ENCODE measurements at places on chromosomes 11 and 22.

GRCh38 chr22:43388420-43388851, 23.4 kb upstream of the MPPED1 start:
- DNase-seq: peak; percentile 38

DNA sequence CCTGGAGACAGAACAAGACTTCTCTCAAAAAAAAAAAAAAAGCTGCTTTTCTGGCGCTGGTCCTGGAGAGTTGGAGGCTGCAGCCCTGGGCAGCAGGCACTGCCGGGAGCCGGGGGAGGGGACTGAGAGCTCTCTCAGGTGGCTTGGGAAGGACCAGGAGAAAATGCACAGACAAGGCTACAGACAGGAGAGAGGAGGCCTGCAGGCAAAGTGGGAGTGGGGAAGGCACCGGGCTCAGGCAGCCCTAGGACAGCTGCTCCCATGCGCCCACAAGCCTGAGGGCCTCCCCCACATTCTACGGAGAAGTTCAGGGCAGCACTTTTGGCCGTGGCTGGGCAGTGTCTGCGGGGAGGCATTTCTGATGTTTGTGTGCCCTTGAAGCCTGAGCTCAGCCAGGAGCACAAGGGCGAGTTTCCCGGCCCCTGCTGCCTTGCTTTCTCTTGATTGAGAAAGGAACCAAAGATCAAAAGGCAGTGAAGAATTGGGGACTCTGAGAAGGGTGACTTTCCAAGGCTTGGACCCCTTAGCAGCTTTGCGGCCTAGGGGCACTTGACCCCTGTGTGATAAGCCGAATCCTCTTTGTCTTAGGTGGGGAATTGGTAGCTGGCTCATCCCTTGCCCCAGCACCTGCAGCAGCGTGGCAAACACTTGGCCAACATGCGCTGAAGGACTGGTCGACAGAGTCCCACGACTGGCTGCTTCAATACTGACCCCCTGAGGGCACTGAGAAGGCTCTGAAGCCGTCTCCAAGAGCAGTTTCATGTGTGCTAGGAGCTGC, 35.3 kb downstream of the PPM1F start:
- DNase-seq: no peak

GRCh38 chr22:41827671-41828070, 5.2 kb upstream of the SREBF2 start:
- no peak for DNase-seq

- no peak for DNase-seq
Measured at GRCh38 chr11:105092256-105093239, 47.0 kb downstream of the CARD18 start.

GRCh38 chr11:122103321-122103720, 12.7 kb downstream of the BLID start:
- no peak for DNase-seq

DNA sequence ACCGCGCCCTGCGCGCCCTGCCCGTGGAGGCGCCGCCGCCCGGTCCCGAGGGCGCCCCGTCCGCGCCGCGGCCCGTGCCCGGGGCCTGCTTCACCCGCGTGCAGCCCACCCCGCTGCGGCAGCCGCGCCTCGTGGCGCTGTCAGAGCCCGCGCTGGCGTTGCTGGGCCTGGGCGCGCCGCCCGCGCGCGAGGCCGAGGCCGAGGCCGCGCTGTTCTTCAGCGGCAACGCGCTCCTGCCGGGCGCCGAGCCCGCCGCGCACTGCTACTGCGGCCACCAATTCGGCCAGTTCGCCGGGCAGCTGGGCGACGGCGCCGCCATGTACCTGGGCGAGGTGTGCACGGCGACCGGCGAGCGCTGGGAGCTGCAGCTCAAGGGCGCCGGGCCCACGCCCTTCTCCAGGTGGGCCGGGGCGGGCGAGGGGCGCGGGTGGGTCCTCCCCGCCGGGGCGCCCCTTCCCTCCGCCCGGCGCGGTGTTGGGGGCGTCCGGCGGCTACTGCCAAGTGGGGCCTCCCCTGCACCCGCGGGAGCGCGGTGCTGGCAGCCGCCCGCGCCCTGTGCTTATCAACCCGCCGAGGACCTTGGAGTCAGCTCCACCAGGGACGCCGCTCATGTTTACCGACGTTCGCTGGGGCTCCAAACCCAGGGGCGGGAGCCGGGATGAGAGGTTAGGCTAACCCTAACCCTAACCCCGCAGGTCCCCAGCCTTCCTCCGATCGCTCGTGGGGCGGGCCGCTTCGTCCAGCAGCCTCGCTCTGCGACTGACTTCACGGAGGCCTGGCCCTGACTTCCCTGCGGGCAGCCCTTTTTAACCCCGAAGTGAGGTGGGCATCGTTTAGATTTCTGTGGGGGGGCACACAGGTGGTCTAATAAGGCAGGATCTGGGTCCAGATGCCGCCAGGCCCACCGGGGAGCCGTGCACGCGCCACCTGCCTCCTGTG, 649 bp downstream of the SELENOO start:
- DNase-seq: no peak

DNA sequence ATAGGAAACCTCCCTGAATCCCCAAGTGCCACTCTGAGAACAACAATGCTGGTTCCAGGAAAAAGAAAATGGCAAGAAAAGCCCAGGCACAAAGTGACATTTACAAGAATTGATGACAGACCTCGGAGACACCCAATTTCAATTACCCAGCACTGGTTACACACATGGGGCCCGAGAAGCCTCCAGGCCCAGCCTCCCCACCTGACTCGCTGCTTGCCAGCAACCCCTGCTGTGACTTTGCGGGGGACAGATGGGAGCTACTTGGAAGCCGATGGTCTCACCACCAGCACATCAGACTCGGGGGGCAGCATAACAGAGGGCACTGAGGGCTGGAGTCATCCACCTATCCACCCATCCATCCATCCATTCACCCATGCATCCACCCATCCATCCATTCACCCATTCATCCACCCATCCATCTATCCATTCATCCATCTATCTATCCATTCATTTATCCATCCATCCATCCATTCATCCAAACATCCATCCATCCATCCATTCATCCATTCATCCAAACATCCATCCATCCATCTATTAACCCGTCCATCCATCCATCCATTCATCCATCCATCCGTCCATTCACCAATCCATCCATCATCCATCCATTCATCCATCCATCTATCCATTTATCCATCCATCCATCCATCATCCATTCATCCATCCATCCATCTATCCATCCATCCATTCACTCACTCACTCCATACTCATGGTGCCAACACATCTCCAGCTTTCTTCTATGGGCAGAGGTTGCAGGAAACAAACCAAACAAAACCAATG, 567.6 kb downstream of the BRD1 start:
- DNase-seq: no peak

DNA sequence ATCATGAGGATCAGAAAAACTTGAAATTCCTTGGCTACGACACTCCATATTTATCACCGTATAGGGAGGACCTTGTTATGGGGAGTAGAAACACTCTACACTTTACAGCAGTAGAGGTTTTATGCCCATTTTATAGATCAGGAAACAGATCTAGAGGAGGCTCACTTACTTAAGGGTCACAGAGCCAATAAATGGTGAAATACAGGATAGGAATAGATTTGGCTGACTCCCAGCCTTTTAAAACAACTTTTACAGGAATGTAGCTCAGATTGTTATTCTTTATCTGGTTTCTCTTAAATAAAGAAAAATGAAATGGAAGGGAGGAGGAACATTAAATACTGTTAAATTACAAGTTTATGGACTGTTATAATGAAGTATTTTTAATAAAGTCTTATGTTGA, 14.8 kb downstream of the FBXO7 start:
- no peak for DNase-seq

- DNase-seq: no peak
Measured at GRCh38 chr11:76152741-76153570, 53.3 kb downstream of the WNT11 start.

DNA sequence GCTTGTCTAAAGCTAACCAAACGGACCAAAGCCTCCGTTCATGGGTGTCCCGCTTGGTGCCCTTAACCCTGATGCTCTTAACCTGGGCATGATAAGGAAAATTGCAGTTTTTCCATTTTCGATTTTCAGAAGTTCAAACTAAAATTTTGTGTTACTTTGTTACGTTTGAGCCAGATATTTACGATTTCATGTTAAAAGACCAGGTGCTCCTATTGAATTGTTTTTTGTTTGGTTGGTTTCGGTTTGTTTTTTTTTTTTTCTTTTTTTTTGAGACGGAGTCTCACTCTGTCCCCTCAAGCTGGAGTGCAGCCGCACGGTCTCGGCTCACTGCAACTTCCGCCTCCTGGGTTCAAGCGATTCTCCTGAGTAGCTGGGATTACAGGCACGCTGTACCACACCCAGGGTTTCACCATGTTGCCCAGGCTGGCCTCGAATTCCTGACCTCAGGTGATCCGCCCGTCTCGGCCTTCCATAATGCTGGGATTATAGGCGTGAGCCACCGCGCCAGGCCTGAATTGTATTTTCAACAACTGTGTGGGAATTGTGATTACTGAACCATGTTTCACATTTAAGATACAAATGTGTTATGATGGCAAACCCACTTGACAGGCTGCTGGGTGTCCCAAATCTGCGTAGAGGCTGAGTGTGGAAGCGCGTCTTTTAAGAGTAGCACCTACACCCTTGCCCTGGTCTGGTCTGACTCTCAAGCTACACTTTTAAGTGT, 864 bp upstream of the USP28 start:
- no peak for DNase-seq

DNA sequence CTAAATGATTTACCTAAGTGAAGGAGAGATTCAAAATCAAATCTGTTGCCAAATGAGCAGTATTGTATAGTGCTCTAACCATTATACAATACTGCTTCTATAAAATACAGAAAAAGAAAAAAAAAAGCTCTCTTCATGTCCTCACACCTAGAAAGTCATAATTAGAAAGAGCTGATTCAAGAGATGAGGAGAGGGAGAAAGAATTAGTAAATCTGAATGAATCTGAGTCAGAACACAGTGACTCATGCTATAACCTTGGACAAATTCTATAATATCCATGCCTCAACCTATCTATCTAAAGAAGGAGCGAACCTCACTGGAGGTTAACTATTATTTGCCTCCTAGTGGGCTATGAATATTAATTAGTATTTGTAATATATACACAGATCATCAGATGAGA, 29.4 kb downstream of the AMBRA1 start:
- DNase-seq: no peak

DNA sequence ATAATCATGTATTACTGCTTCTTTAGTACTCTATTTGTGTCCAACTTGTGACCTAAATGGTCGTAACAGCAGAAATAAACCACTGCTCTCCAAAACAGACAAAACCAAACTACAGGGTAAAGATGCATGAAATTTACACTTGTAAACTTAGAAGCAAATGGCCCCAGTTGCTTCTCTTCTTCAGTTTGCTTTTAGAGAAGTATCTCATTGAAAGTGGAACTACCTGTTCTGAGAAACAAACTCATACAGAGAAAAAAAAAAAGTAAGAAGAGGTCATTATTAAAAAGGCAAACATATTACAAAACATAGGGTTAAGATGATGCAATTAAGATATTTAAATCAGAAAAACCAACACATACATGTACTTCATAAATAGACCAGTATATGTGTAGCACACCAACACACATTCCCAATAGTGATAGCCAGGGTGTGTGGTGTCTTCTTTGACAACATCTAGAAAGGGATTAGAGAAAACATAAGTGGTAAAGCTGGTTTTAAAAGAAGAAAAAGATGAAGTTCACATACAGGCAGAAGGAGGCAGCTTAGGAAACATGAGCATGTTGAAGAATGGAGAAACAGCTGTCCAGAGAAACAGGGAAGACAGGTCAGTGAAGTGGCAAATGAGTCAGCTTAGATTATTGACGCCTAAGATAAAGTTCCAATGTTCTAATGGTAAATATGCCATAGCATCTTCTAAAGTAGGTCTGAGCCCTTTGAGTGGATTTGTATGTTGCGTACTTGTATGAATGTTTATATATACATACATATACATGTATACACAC, 844.7 kb upstream of the CCDC90B start:
- DNase-seq: no peak
